ENCODE measurements at places on chromosomes 11 and 22. TPM values are rescaled to one million over a fixed set of nuclear protein-coding genes. Genes with fewer than 3 reads are reported as not detected.

DNA sequence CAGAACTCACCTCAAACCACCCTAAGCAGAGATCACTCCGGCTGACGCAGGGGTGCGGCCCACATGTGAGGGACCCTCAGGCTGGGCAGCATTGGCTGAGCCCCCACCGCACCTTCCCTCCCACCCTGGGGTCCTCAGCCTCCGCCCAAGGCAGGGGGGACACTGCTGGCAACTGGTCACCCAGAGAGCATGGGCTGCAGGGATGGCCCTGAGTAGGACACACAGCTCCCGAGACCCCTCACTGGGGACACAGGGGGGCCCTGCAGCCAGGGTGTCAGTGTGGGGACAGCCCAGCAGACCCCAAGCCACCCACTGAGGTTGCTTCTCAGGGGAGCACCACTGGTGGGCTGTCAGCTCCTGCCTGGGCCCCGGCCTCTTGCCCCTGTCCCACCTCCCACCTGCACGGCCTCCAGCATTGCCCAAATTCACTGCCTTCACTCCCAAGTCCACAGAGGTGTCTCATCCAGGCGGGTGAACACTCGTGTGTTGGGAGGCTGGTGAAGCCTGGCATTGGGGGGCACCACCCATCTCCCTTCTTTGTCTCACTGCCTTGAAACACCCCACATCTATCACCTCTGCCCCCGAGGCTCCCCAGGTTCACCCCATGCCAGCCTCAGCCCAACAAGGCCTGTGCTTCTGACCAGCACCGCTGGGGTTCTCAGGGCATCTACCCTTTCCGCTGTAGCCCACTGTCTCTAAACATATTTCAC lies 4.7 kb downstream of the C11orf21 start:
- peak; percentile 55 for DNase-seq

DNA sequence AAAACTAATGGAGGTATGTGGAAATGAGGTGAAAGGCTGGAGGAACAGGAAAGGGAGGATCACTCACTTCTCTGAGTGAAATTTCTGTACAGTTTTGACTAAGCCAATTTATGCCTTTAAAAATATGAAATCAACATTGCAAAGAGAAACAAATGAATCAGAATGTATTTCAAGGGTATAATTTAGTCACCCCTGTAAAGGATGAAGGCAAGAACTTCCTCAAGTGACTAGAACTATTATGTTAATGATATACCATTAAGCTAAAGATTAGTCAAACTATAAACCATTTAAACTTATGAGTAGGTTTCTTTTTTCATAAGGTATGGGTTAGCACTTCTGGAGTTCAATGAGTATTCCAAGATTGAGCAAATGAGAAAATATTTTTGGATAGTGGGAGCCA lies 184.5 kb upstream of the CHORDC1 start:
- DNase-seq = no peak

GRCh38 chr11:76659672-76660532 lies 10.6 kb downstream of the LRRC32 start:
- DNase-seq = peak; percentile 60

B3GAT1 gene
- 1.2 TPM for total RNA-seq

DNA sequence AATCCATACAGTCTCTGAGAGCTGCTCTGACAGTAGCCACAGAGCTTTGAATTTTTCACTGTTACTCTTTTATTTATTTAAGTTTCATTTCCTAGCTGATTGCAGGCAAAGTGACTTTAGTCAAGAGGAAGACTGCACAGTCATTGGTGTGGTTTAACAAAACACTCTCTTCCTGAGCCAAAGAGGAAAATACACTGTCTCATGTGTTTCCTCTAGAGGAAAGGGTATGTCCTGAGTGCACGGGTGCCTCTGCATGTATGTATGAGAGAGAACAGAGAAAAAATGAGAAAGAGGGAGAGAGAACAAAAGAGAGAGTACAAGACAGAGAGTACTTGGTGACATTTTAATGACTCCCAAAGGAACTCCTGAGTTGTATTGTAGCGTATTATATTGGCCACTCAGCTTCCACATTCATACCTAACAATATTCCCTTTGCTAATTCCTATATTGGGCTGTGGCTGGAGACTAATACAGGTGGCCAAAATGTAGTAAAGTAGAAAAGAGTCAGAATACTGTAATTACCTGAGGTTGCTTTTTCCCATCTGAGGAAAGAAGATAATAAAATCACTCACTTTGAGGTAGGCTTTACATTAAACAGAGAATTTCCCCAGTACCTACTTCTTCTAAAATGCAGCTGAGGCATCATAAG lies at the start of gene OR4D9:
TSS of gene OR4D9 (plus strand) at position 599 of the 649 bp plus-strand sequence. CDS start 3,374 bp downstream, outside the sequence.
- DNase-seq = no peak

- DNase-seq = no peak
Observed at GRCh38 chr11:116199182-116199581, 573.6 kb downstream of the BUD13 start.

GRCh38 chr22:41320416-41321240 lies 19.3 kb downstream of the ZC3H7B start:
- DNase-seq = no peak

LMO2 gene
- 65.1 TPM for total RNA-seq

- DNase-seq = peak; percentile 35
Observed at GRCh38 chr22:47115921-47116320, 353.5 kb downstream of the TBC1D22A start.

RAG2 gene
- not detected for total RNA-seq

DNA sequence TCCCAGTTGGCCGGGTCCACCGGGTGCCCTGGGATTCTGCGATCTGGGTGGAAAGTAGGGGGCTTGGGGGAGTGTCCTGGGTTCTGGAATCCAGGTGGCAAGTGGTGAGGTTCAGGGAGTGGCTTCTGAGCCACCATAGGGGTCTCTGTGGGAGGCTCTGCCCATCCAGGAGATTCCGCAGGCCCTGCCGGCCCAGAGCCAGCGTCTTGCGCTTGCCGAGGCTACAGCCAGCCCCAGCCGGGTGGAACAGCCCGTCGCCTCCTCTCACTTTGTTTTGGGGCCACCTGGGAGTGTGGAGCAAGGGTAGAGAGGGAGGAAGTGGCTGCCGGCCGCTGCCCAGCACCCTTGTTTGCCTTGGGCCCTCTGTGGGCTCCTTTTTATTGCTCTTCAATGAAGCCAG lies 60.6 kb upstream of the PPP6R3 start:
- no peak for DNase-seq

DNA sequence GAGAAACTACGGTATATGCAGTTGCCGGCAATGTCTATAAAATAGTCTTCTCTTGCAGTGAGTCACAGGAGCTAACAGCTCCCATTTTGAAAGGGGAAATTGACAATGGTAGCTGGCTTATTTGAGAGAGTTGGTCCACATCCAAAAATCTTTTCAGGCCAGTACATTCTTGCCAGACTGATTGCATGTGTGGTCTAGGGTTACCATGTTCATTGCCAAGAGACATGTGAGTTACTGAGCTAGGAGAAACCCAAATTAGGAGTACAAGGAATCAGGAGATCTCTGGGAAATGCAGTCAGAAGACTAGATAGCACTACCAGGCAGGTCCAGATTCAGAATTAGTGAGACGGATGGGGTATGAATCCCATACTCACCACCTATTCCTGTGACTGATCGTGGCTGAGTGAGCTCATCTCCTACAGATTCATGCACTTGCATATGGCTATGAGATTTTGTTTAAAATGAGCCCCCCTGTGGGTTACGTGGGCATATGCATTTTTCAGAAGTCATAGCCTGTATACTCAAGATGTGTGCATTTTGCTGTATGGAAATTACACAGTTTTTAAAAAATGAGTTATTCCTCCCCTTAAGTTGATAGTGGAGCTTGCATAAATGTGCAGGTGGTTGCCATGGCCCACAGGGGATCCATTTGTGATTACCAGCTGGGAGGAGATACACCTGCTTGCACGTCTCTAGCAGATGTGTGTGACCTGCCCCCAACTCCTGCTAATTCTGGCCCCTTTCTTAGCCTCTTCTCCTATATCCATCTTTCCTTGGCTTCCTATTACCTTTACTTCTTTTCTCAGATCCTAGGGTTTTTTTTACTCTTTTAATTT lies 102.7 kb downstream of the COMMD9 start:
- no peak for DNase-seq

DNA sequence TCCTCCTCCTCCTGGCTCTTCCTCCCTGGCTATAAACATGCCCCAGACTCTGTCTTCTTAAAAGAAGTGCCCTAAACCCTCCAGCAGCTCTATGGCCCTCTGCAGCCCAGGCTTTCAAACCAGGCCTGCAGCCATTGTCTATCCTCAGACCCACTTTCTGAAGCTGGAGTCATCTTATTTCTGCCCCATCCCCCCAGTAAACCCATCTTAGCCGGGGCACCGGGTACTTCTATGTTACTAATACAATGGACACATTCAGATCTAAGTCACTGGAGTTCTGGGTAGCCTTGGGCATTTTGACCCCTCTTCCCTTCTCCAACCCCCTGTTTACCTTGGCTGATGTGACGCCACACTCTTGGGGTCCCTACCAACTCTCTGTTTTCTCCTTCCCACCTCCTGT lies 29.7 kb upstream of the CACNG2 start:
- peak; percentile 17 for DNase-seq

DERL3 gene
- 3.8 TPM for total RNA-seq

HBB gene
- total RNA-seq = 338 TPM
